IPS DF 6.9 (cell line): ENCODE measurements at places on chromosomes 5 and 9.

DNA sequence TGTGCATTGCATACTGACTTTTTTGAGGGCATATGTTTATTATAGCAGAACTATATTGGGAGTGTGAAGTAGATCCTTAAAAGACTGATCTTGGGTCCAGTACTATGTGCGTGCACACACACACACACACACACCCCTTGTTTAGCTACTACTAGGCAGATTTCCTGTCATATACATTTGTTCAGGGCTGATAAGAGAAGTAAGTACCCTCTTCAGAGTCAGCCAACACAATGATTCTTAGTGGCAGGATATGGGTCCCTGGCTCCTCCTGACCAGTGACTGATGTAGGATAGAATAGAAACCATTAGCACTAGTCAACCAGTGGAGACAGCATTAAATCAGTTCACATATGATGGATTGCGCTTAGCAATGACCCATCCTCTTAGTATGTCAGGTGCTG, 76.2 kb upstream of the MIER3 start:
- no peak for DNase-seq

- DNase-seq, result no peak
These were observed 351.9 kb upstream of the IRX2 start for GRCh38 chr5:3103262-3103811.

GRCh38 chr5:136766456-136766855, 401.1 kb upstream of the TRPC7 start:
- no peak for DNase-seq

- no peak for DNase-seq
These were observed 44.4 kb upstream of the SNX2 start for GRCh38 chr5:122730456-122730855.

GRCh38 chr9:4553951-4554381, 63.7 kb downstream of the SLC1A1 start:
- DNase-seq, result no peak

- DNase-seq, result no peak
These were observed 32.7 kb downstream of the UBE2D2 start for GRCh38 chr5:139593716-139594319.
